Panc1 (cell line): ENCODE measurements at places on chromosomes 7 and 10.

- H3K27ac ChIP-seq, result peak overlapping the region; percentile 99
- H3K27me3 ChIP-seq, result no peaks in the 10 kb centered on the region
- H3K4me1 ChIP-seq, result peaks cover 72% of the 10 kb centered on the region
- DNase-seq, result no peak
Measured at GRCh38 chr10:17024461-17024860, 105.2 kb downstream of the CUBN start.

DNA sequence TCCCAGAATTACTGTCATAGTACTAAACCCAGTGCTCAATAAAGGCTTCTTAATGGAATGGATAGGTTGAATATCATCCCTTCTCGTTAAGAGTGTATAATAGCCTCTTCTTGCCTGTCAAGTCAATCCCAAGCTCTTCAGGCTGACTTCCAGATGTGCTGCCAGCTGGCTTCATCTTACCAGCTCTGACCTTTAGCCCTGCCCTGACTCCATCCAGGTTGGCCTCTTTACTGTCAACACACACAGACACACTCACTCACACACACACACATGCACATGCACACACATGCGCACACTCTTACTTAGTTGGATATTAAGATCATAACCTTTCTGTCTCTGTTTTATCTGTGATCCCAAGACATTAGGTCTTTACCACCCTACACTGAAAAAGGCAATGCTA, 49.1 kb downstream of the ASB4 start:
- peaks cover 3% of the 10 kb centered on the region; the same call in 1 of the 2 replicates for H3K27me3 ChIP-seq
- no peak overlapping the region for H3K4me3 ChIP-seq
- no peak overlapping the region for H3K27ac ChIP-seq
- no peaks in the 10 kb centered on the region for H3K36me3 ChIP-seq

DNA sequence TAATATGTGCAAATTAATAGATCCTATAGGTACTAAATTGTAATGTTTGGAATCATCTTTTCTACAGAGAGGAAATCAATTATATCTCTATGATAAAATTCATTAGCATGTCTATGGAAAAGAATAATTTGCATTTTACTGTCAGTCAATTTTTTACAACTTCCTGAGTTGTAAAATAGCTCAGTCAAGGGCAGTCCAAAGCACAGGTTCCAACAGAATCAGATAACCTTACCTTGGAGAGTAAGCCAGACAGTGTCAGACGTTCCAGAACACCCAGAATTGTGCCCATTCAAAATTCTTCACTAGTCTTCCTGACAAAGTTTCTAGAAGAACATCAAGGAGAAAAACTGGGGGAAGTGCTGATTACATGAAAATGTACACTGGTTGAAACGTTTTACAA, 31.1 kb upstream of the IMMP2L start:
- DNase-seq, result no peak
- H3K4me1 ChIP-seq, result no peaks in the 10 kb centered on the region
- H3K36me3 ChIP-seq, result no peaks in the 10 kb centered on the region
- H3K27me3 ChIP-seq, result 0 out of 2 replicates have a peak, but pooled peaks cover 2% of the 10 kb centered on the region

DNA sequence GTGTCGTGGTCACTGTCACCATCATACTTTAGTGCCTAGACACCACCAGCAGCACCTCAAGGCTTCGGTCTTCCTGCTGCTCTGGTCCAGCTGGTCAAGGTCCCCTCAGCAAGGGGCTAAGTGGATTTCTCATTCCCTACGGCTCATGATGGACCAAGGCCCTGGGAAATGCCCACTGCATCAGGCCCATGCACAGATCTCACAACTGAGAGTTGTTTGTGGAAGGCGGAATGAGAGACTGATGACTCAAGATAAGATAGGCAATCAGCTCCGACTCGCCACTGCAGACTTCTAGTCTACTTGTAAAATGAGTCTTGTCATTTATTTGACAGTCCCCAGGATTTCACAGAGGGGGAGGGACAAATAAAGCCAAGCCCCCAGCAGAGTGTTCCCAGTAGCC, 108.4 kb upstream of the TBX20 start:
- no peak overlapping the region for H3K27ac ChIP-seq
- H3K4me1 ChIP-seq, result no peaks in the 10 kb centered on the region
- DNase-seq, result no peak
- no peak overlapping the region for H3K4me3 ChIP-seq
- H3K27me3 ChIP-seq, result peaks cover 14% of the 10 kb centered on the region; the same call in 1 of the 2 replicates
- no peaks in the 10 kb centered on the region for H3K36me3 ChIP-seq

GRCh38 chr10:13990392-13990805, 340.3 kb downstream of the FRMD4A start:
- no peak overlapping the region; the same call in 1 of the 2 replicates for H3K4me3 ChIP-seq
- no peaks in the 10 kb centered on the region for H3K27me3 ChIP-seq
- no peaks in the 10 kb centered on the region for H3K36me3 ChIP-seq
- H3K4me1 ChIP-seq, result no peaks in the 10 kb centered on the region
- no peak overlapping the region for H3K27ac ChIP-seq

DNA sequence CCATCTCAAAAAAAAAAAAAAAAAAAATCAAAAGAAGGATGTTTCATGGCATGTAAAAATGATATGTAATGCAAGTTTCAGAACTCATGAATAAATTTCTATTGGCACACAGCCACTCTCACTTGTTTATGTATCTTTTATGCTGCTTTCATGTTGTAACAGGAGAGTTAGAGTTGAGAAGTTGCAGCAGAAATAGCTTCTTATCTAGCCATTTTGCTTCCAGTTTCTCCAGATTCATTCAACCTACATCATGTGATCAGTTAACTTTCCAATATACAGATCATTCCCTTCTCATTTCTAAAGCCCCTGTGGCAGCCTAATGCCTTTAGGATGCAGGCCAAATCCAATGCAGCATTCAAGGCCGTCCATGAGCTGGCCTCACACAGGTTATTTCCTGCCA, 30.4 kb downstream of the ZNF786 start:
- H3K27ac ChIP-seq, result no peak overlapping the region
- no peaks in the 10 kb centered on the region for H3K36me3 ChIP-seq
- H3K4me1 ChIP-seq, result no peaks in the 10 kb centered on the region
- no peaks in the 10 kb centered on the region for H3K27me3 ChIP-seq
- no peak overlapping the region for H3K4me3 ChIP-seq
- DNase-seq, result no peak
